ENCODE measurements at places on chromosomes 1 and 21.
A peak's percentile ranks its signal among the peaks of the same experiment; 100 is the strongest.

DNA sequence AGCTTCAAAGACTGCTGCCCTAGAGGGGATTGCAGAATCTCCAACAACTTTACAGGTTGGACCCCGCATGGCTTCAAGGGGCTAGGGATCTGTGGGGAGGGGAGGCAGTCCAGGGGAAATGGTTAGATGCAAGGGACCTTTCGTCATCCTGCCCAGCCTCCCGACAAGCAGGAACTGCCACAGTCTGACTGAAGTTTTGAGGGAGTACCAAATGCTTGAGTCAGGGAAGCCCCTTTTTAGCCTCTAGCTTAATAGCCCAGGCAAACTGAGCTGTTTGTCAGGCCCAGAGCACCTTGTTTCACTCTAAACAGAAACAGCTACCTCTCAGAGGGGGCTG lies 1.1 kb downstream of the TOR3A start:
- DNase-seq, result peak; percentile 39

GRCh38 chr1:12067900-12068821 lies 5.1 kb downstream of the TNFRSF8 start:
- DNase-seq, result no peak

DNA sequence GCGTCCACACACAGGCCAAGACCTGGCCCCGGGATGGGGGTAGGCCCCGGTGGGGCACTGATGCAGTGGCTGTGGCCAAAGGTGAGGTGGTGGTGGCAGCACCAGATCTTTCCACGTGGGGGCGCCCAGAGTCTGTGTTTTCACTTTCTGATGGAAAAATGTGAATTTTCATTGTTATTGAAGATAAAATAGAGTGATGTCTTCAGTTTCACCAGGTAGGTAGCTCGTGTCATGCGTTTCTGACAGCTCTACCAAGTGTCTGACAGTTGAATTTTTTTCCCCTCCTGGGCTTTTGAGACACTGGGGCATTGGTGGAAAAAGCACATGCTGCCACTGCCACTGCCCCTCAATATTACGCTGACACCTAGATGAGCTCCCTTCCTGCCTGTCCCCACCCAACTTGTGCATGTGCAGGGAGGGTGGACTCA lies 40.0 kb upstream of the MAGOH start:
- DNase-seq, result peak; percentile 71

GRCh38 chr1:176795929-176796328 lies 333.0 kb downstream of the PAPPA2 start:
- no peak for DNase-seq

GRCh38 chr1:62989497-62989896 lies 205.6 kb downstream of the ATG4C start:
- no peak for DNase-seq

DNA sequence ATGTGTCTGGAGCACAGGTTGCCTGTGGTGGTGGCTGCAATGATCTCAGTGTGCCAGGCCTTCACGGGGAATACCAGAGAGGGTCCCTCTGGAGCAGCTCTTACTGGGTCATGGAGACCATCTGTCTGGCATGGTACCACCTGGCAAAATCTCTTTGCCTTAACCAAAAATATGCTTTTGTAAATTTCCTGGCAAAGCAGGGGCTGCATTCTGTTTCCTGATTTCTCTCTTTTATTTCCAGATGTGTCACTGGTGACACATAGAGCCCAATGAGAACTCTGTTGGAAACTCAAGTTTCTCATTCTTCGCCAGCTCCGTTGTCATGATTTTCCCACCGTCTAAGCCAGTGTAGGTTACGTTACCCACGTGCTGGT lies 136.5 kb downstream of the FGGY start:
- no peak for DNase-seq

GRCh38 chr1:29458737-29459619 lies 222.7 kb downstream of the PTPRU start:
- no peak for DNase-seq

DNA sequence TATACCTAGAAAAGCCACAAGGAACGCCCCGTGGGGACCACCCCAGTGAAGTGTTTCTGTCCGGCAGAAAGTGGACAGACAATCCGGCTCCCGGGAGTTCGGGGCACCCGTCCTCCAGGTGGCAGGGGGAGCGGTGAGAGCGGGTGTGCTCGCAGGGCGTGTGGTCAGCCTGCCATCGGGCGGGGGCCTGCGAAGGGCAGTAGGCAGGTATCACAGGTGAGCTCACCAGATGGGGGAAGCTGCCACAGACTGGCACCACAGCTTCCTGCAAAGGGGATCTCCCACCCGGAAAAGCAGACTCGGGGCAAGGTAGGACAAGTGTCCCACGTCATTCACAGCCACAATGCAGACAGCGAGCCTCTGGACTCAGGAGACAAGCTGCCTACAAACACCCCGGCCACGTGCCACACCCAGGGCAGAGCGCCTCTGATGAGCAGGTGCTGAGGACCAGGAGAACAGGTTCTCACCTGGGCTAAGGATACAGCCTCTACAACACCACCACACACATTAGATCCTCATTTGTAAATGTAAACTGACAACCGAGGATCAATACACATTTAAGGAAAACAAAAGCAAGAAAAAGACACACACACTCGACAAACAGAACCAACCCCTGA lies 36.4 kb downstream of the VPS26C start:
- no peak for DNase-seq

- no peak for DNase-seq
These were observed 126.9 kb downstream of the NOS1AP start for GRCh38 chr1:162196387-162196786.

GRCh38 chr1:225660544-225660946 lies 7.6 kb upstream of the ENAH start:
- no peak for DNase-seq

GRCh38 chr1:196464480-196464941 lies 143.7 kb downstream of the KCNT2 start:
- DNase-seq, result no peak

DNA sequence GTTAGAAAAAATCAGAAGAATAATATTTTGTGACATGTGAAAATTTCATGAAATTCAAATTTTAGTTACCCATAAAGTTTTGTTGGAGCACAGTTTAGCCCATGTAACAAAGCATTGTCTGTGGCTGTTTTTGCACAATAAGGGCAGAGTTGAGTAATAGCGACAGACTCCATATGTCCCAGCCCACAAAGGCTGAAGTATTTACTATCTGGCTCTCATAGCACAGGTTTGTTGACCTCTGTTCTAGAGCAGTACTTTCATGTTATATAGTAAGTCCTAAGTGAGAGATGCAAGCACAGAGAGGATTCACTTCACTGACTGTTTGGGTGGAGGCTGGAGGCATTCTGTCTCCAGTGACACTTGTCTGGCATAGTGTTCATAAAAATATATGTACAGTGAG lies 6.8 kb downstream of the LAMC1 start:
- no peak for DNase-seq

GRCh38 chr1:67588178-67588855 lies 96.7 kb upstream of the GADD45A start:
- no peak for DNase-seq

- no peak for DNase-seq
These were observed 30.7 kb downstream of the SHISAL2A start for GRCh38 chr1:52663716-52664115.

- DNase-seq, result peak; percentile 20
These were observed at the start of gene CELF3 for GRCh38 chr1:151716771-151717631. CELF3 (minus strand) TSS chr1:151716803; CDS start chr1:151716020, 783 bp downstream.

DNA sequence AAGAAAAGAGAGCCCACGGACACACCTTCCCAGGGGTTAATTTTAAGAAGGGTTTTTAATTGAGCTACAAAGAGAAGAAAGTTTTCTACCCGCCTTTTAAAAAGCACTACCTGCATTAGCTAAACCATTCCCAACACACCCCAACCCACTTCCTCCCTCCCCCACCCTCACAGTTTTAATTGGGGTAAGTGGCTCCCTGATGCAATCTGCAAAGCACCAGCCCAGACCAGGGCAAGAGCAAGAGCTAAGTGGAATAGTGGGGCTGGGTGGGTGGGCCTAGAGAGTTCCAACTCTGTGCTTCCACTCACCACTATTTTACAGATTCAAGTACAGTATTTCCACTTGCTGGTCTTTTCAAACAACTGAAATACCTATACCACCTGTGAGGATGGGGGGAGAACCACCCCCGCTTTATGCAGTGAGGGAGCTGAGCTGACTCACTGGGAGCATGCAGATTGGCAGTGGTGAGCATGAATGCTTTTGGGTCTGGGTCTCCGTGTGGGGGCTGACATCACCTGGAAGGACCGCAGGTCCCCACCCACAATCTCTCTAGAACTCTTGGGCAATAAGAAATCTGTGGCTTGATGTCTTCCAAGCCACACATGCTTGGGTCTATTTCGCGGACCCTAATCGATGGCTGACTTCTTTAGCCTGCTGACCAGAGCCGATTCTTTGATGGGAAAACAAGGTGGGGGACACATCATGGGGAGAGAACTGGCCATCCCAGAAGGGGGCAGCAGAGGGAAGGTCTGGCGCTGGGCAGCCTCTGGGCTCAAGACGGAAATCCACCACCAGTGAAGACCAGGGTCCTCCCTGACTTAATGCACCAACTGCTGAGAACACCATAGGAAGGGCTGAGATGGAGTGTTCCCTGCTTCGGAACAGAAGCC lies 95.5 kb downstream of the SSBP3 start:
- DNase-seq, result no peak

- no peak for DNase-seq
These were observed 23.5 kb upstream of the PRELP start for GRCh38 chr1:203451836-203452784.

- DNase-seq, result no peak
These were observed 2.2 kb upstream of the DDOST start for GRCh38 chr1:20663365-20663764.

DNA sequence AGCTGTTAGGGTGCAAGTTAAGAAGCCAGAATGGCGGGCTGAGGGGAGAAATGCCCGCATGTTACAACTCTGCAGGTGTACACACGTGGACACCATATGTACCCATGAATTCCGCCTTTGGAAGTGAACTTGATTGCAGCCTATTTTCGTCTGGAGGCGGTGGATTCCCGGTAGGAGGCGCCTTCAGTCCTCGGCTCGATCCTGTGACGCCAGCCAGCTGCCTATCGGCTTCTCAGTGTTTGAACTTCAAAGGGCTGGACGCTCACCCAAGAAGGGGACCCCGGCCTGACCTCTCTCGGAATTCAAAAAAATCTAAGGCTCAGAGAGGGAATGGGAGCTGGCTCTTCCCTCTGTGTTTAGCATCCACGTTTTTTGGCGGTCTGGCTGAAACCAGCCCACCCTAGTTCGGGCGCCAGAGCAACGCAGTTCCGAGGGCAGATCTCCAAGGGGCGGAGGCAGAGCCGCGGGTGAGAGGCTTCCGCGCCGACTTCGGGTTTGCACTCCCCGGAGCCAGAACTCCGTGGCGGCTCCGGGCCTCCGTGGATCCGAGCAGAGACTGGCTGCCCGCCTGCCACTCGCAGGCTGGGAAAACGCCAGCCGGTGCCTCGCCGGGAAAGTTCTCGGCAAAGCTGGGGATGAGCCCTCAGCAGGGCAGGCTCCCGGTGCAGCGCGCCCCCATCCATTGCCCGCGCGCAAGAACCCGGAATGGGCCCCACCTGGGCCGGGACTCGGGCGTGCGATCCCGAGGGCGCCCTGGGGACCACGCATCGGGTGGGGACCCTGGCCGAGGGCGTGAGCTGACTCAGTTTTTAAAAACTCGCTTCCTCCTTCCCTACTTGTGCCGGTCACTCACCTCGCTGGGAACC lies 996 bp upstream of the TMEM51 start:
- no peak for DNase-seq

GRCh38 chr1:197776351-197777105 lies 1.2 kb upstream of the DENND1B start:
- peak; percentile 53 for DNase-seq

GRCh38 chr1:53511933-53512806 lies 53.0 kb downstream of the DMRTB1 start:
- DNase-seq, result no peak

DNA sequence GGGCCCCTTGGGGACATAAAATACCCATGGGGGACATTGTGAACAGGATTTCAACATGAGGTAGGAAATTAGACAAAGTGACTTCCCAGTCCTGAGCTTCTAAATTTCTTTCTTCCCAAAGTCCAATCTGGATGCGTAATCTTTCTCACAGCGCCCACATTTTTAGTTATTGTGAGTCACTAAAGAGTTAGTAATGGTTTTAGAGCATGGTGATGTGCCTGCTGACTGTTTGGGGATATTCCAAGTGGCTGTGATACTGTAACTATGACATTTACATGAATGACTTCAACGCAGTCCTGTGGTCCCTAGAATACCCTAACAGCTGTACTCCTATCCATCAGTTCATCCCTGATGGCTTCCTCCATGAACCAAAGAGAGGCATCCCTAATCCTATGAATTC lies 224.0 kb upstream of the COA6 start:
- DNase-seq, result no peak

DNA sequence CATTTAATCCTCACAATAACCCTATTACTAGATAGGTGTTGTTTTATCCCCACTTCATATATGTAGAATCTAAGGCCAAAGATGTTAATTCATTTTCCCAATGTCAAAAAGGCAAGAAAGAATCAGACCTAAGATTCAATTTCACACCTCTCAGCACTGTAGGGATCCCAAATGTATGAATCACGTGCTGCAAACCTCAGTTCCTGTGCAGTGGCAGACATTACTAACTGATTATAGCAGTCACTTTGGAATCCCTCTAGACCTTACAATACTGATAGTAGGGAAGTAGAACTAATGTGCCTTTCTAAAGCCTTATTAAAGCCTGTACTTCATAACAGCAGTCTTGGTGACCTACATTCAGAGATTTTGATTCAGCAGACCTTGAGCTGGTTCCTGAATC lies 2.3 kb downstream of the C1orf87 start:
- no peak for DNase-seq

- no peak for DNase-seq
These were observed 16.7 kb downstream of the MEAF6 start for GRCh38 chr1:37497832-37498231.

- no peak for DNase-seq
These were observed 71.6 kb upstream of the IFFO2 start for GRCh38 chr1:19028110-19028509.

DNA sequence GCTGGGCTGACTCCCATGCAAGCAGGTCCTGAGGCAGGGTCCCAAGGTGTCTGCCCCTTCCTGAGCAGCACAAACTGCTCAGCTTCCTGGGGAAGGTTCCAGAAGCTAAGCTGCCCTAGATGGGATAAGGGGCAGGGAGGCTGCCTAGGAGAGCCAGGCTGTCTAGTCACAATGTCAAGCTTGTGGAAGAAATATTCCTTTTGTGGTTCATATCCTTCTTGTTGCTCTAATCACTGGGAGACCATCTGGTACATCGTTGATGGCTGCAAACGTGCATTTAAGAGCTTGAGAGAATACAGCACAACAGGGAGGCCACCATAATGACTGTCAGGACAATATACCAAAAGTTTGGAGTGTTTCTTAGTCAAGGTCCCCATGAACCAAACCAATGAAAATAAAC lies 67.4 kb downstream of the SLC16A1 start:
- no peak for DNase-seq

- no peak for DNase-seq
These were observed 28.4 kb downstream of the ELF3 start for GRCh38 chr1:202038688-202039346.

GRCh38 chr1:36253161-36253862 lies 29.1 kb downstream of the THRAP3 start:
- no peak for DNase-seq

All from CD4-positive, alpha-beta T cell treated with Interleukin-10 for 1 hour (primary cell).